ENCODE measurements at places on chromosomes 1 and 21.

DNA sequence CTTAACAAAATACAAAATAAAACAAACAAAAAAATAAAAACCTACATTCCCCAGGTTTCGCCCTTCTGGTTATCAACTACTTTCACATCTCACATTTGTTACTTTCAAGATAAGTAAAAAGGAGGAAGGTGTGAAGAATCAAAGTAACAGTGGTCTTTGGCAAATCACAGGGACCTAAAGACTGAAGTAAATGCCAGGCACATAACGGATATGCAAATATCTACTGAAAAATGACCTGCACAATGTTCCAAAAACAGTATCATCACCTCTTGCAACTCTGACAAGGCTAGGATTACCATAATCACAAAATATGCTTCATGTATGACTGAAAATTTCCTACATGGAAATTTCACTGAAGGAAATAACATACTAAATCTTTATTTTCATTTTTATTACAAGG is 29.3 kb downstream of the COP1 start:
- no peak for DNase-seq

GRCh38 chr1:61320575-61320974 is 238.2 kb downstream of the NFIA start:
- no peak for DNase-seq

DNA sequence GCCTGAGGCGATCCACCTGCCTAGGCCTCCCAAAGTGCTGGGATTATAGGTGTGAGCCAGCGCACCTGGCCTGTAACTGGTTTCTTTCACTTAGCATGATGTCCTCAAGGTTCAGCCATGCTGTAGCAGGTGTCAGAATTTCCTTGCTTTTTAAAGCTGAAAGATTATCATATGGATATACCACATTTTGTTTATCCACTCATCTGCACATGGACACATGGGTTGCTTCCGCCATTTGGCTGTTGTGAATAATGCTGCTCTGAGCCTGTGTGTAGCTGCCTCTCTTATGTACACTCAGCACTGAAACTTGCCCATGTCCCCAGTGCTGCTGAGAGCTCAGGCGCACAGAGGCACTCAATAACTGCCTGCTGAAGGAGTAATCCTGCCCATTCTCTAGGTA is 11.8 kb downstream of the CSMD2 start:
- DNase-seq, result no peak

DNA sequence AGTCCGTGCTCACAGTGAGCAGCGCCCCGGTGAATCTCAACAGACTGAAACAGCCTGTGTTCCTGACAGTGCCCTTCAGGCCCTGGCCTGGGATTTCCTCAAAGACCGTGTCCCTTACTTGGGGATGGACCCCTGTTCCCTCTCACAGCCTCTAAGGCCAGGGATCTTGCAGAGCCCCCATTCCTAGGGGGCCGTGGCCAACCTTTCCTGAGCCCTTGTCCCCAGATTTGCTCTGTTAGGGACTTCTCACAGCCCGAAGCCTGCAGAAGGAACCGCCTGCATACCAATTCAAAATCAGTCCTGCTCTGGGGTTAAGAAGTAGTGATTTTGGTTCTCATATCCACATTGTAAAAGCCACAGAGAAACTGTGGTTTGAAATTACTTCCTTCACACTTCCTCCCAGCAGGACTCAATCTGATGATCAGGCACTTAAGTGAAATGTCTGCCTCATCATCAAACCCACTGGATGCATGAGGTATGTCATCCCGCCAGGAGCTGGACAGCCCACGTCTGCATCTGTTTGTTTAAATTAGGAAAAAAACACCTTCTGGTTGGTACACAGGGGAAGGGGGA is 14.9 kb downstream of the ABCA4 start:
- no peak for DNase-seq

GRCh38 chr1:77882411-77882810 is 6.0 kb upstream of the NEXN start:
- no peak for DNase-seq

GRCh38 chr1:156308078-156308477 is 9.0 kb upstream of the VHLL start:
- DNase-seq, result no peak

Data from stimulated activated CD8-positive, alpha-beta memory T cell treated with anti-CD3 and anti-CD28 coated beads, Interleukin-4, amount 100 ng/mL, for 1 hour (primary cell).